Gastroesophageal sphincter (tissue), 4 donors: ENCODE measurements at places on chromosomes 3 and 15. TPM values are rescaled to one million over a fixed set of nuclear protein-coding genes. Genes with fewer than 3 reads are reported as not detected.

DNA sequence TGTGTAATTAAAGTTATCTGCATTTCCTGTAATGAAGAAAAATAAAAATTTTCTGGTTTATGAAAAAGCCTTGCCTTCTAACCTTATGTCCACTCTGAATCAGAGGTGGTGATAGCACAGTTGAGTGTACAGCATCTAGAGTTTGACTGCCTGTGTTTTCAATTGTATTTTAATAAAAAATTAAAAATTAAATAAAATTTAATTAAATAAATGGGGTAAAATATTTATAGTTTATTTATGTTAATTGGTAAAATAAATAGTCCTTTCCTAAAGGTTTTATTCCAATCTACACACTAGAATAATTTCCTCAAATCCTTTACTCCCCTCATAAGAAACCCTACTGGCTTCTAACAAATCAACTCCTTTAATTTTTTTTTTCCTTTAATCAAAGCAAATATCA, 111.8 kb upstream of the MYO5C start:
- no peak for ATAC-seq

GRCh38 chr3:100252001-100252400, 8.8 kb upstream of the TBC1D23 start:
- ATAC-seq: no peak

- ATAC-seq: peak; percentile 44
Observed at GRCh38 chr15:26771578-26772153, 1.2 kb downstream of the GABRB3 start.

GRCh38 chr3:13112521-13113345, 39.5 kb upstream of the IQSEC1 start:
- ATAC-seq: peak; percentile 26

GRCh38 chr15:44879066-44879465, 77.4 kb upstream of the TERB2 start:
- ATAC-seq: no peak

The CLK3 gene
- 66.5 TPM for total RNA-seq

The ANP32A gene
- total RNA-seq: 75.0 TPM
